GM23338 (cell line): ENCODE measurements at places on chromosomes 5 and 9. TPM values are rescaled to one million over a fixed set of nuclear protein-coding genes. Genes with fewer than 3 reads are reported as not detected.

DNA sequence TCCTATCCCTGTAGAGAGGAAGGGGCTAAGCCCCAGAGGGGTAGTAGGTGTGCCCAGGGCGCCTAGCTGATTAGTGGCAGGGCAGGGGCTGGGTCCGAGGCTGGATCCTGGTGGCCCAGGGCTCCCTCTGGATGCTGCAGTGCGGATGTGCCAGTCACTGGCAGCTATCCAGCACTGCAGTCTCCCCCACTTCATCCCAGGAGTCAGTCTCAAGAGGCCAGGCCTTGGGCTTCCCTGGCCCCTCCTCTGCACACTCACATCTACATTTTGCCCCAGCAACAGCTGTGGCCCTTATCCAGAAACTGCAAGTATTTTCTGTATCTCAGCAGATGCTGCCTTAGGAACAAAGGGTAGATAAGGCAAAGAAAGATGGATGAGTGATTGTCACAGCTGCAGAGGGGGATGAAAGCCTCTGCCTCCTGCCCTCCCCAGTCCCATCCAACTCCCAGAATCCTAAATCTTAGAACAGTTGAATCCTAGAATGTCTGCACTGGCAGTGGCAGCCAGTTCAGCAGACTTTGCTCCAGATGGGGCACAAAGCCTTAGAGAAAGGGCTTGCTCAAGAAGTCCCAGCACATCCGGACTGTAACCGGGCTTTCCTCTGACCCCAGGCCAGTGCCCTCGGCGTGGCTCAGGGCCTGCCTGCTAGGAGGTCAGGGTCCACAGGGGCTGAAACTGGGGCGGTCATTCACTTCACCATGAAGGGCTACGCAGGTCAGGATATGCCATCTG is 1.6 kb downstream of the ANXA6 start:
- no peak for DNase-seq

PCDHB3 gene
- 15.3 and 19.4 TPM in 2 replicates for total RNA-seq

FOXD4L4 gene
- total RNA-seq, result not detected in 2 replicates

- DNase-seq, result no peak
Measured at GRCh38 chr5:14490309-14490711, 91.3 kb upstream of the OTULINL start.

NUTM2F gene
- total RNA-seq, result 0.45 TPM in 1 of 2 replicates, not detected in the other

C1QTNF2 gene
- total RNA-seq, result 0.27 and 0.56 TPM in 2 replicates

GRCh38 chr5:56090793-56091460 is 96.2 kb upstream of the IL6ST start:
- no peak for DNase-seq

DNA sequence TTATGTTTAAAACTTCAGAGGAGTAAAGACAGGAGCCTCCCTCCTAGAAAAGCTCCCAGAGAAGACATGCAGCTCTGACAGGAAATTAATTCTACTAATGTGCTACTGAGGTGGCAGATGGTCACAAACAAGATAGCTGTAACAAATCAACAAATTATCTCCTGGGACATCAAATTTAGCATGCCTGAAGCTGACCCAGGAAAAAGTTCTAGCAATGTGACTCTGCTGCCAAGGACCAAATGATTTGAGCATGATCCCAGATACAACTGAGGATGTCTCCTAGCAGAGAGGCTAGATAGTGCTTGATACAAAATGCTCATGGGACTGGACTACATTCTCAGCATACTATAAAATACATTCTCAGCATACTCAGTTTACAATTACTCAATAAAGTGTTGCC is 413.5 kb upstream of the SMC2 start:
- DNase-seq, result no peak

- DNase-seq, result no peak
Measured at GRCh38 chr5:16871746-16872339, 64.2 kb downstream of the MYO10 start.

GRCh38 chr5:79619854-79620253 is 7.6 kb downstream of the TENT2 start:
- DNase-seq, result no peak
